ENCODE measurements at places on chromosomes 2 and 18.

GRCh38 chr2:43842866-43843226 lies 4.1 kb downstream of the ABCG8 start:
- no peak for DNase-seq

DNA sequence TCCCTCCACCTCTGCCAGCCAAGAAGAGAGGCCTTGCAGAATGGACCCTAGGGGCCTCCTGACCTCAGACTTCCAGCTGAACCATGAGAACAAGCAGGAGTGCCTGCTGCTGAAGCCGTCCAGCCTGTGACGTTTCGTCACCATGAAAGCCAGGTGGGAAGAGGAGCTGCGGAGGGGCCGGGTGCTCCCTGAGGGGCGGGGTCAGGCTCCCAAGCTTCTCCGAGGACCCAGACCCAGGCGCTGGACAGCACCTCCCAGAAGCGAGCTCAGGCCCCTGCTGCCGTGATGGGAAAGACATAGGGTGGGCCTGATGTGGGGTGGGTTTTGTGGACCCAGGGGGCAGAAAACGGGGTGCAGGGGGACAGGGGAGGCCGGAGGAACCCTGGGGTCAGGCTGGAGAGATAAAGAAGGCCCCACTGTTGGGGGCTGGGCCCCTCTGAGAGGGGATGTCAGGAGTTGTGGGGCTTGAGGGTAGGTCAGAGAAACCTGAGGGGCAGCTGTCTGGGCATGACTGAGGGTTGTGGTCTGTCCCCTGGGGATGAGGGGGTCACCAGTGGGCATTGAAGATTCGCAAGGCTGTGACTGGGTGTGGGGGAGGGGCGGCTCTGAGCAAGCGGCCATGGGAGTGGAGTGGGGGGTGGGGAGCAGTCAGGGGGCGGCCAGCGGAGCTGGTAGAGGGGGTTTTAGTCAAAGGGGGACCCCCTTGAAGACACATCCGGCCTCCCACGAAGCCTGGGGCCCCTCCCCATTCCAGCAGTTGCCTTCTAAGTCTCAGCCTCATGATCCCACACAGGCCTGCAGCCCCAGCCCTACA lies 73.4 kb upstream of the ODC1 start:
- no peak for DNase-seq

- DNase-seq, result no peak
These were observed 35.5 kb upstream of the BMP10 start for GRCh38 chr2:68906716-68907115.

- no peak for DNase-seq
These were observed 18.1 kb downstream of the LAPTM4A start for GRCh38 chr2:20033322-20033721.

- no peak for DNase-seq
These were observed 155.7 kb downstream of the DYSF start for GRCh38 chr2:71609029-71609428.

DNA sequence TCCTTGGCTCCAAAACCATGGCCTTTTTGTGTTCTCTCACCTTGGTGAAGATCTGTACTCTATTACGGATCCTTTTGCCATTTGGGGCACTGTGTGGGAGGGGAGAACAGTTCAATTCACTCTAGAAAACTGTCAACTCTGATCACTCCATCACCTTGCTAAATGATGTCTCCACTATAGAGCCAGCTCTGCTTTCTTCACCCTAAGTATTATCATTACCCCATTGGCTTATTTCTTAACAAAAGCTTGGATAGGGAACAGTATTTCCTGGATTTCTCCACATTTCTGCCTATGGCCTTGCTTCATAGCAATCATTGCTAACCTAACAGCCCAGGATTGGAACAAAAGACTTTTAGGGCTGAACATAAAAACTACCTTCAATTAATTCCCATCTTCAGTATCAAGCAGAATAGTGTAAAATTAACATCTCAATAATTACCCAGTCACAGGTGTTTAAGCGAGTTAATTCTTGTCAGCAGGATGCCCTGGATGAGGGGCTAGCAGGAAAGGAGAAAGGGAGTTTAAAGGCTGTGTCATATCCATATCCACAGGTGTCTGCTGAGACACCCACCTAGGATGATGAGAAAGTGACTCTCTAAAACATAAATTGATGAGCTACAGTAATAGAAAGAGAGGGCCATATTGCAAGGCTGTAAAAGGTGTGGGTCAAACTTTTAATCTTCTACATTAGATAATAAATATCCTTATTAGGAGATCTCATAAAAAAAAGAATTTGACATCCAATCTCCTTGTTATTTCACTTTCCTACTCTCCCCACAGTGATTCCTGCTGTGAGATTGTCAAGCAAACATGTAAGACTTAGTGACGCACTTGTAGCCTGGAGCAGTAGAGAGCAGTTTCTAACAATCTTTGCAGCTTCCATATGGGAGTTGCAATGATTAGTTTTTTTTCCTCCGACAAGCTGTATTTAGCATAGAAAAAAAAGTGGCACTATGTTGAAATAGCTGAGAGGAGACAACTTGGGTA lies 589.5 kb upstream of the NXPH2 start:
- no peak for DNase-seq

DNA sequence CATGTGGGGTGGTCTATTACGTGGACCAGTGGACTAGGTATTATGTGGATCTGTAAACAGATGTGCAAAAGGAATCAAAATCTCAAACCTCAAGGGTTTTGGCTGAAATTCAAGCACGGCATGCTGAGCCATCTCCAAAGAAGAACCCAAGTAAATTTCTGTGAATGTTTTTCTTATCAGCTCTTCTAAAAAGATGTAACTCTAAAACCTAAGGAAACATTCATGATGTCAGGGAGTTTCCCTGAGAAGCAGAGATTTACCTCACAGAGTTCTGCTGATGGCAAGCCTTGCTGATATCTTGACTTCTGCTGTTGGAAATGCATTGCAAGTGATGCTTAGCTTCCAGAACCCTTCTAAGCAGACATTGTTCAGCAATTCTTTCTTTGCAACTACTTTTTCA lies 21.6 kb downstream of the DSG4 start:
- DNase-seq, result no peak

Data from ELR (cell line).